ENCODE measurements at places on chromosomes 16 and 17.

GRCh38 chr16:789191-789850 lies 901 bp downstream of the CHTF18 start:
- DNase-seq, result no peak

DNA sequence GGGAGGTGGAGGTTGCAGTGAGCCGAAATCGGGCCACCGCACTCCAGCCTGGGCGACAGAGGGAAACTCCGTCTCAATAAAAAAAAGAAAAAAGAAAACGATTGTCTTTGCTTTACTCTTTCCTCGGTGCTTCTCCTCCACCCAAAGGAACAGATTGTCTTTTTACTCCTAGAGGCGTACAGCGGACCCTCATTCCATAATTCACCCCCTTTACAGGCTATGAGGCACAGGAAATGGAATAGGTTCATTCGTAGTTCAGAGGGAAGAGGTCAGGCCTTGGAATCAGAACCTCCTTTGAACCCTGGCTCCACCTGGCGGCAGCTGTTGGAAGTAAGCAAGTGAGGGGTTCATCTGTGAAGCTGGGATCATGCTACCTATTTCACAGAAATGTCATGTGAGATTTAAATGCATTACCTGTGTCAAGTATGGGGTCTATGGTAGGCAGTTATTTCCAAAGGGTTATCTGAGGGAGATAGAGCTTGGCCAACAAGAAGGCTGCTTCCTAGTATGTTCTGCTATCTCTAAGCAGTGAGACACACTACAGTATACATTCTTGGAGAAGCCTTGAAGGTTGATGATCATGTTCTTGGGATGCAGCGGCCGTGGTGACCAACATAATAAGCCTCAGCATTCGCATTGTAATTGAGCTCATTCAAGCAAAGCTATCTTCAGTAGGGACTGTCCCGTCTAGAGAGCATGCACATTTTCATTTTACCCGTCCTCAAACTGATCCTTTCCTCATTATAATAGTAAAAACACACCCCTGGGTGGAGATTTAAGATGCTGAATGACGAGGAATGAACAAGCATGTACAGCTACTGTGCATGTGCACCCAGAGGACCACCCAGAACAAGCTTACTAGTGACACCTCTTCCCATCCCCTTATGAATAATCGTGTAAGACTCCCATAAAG lies 18.7 kb upstream of the ZNF689 start:
- peak; percentile 96 for DNase-seq

DNA sequence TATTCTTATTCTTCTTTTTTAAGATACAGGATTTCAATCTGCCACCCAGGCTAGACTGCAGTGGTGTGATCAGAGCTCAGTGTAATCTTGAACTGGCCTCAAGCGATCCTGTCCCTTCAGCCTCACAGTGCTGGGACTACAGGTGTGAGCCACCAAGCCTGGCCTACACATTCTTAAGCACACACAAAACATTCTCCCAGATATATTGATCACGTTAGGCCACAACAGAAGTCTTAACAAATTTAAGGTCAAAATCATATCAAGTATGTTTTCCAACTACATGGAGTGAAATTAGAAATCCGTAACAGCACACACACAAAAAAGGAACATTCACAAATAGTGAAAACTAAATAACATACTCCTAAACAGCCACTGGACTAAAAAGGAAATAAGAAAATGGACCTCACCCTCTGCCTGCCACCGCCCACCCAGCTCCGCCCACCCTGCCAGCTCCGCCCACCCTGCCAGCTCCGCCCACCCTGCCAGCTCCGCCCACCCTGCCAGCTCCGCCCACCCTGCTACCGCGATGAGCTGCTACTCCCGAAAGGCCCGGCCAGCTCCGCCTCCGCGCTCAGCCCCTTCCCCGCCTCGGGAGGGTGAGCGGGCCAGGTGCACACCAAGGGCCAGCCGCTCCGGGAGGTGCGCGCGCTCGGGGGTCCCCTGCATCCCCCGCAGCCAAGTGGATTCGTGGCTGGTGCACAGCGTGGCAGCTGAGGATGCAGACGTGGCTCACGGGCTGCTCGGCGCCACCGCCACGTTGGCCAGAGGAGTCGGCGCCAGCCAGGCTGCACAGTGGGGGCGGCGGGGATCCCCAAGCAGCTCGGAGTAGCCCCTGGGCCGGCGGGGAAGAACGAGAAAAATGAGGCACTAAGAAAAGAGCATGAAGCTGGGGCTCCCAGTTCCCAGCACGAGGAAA lies 41.2 kb downstream of the C16orf87 start:
- DNase-seq, result peak; percentile 69

- DNase-seq, result no peak
Measured at GRCh38 chr17:50175035-50175807, 9.4 kb downstream of the SGCA start.

GRCh38 chr17:29069526-29070041 lies 26.6 kb downstream of the PIPOX start:
- no peak for DNase-seq

DNA sequence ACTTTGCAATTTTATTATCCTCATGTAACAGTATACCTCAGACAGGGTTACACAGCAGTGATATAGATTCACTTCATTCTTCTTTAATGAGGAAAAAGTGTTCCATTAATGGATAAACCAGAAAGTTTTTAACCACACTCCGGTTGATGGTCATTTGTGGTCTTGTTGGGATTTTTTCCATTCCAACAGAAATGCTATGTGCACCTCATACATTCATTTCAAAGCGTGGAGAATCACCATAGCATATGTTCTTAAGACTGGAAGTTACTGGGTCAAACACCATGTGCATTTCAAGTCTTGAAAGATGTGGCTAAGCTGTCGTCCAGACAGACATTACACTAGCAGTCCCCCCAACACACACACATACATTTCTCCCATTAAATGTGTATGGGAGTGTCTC lies 245.8 kb upstream of the CDH5 start:
- DNase-seq, result no peak

GRCh38 chr17:76543826-76544545 lies 4.1 kb downstream of the PRCD start:
- no peak for DNase-seq

DNA sequence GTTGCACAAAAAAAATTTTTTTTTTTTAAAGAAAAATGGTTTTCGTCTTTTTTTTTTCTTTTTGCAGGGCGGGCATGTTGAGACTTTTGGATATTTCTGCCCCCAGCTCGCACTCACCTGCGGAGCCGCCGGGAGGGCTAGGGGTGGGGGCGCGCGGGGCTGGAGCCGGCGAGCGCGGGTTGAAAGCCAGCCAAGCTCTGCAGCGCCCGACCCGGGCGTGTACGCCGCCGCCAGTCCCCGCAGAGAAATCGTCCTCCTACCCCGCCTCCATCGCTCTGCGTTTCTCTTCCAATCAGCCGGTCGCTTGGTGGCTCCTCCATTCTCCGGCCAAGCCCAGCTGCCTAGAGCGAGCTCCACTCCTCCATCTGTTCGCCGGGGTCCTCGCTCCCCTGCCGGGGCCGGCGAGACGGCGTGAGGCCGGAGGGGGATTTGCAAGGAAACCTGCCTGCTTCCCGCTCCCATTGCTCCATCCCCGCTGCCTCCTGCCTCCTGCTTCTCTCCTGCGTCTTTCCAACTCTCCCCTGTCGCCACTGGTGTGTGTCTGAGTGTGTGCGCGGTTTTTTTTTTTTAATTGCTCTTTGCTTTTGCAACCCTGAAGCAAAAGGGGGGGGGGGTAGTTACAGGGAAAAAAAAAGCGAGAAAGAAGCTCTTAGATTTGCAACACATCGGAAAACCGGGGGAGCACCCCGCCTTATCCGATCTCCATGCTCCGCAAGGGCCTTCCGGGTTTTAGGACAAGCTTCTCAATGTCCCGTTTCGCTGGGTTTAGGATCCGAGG lies 1.8 kb upstream of the UBTF start:
- peak; percentile 71 for DNase-seq

- no peak for DNase-seq
Measured at GRCh38 chr17:67818110-67819002, 6.9 kb upstream of the BPTF start.

- DNase-seq, result no peak
Measured at GRCh38 chr17:36687736-36688135, 86.4 kb downstream of the MRM1 start.

GRCh38 chr16:12081048-12081404 lies 104.5 kb downstream of the SNX29 start:
- DNase-seq, result no peak

DNA sequence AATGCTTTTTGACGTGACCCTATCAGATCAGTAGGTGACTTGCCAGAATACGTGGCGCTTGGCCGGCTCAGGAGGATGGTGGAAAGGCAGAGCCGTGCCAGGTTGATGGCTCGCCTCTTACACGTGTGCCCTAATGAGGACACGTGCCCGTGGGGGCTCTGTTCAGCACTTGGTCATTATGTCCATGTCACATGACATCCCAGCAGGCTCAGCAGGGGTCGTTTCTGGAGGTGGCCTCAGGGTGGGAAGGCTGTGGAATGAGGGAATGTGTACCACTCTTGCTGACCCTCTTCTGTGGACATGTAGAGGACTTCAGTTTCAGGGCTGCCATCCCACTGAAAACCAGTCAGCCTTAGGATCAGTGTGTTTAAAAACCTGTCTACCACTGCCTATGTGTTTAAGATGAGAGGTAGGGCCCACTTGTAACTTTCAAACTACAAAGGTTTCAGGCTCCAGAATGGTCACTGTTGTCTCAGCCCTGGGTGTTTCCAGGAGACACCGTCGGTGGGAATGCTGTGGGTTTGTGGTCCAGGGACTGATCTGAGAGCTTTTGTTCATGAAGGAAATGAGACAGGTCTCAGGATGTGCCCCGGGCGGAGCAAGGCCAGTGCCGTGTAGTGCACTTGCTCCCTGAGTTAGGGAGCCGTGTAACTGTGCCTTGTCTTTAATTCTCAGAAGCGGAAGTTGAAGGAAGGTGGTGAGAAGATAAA lies 12.1 kb downstream of the UBN1 start:
- DNase-seq, result no peak

- DNase-seq, result peak; percentile 56
Measured at GRCh38 chr16:10625595-10626357, 45.4 kb upstream of the EMP2 start.

GRCh38 chr17:62024866-62025265 lies 40.2 kb downstream of the MED13 start:
- no peak for DNase-seq
